ENCODE measurements at places on chromosomes 1 and 21.

- no peak for DNase-seq
Observed at GRCh38 chr1:71428029-71428428, 347.2 kb upstream of the ZRANB2 start.

GRCh38 chr1:41678111-41678878 lies 193.8 kb upstream of the EDN2 start:
- DNase-seq, result peak; percentile 70

DNA sequence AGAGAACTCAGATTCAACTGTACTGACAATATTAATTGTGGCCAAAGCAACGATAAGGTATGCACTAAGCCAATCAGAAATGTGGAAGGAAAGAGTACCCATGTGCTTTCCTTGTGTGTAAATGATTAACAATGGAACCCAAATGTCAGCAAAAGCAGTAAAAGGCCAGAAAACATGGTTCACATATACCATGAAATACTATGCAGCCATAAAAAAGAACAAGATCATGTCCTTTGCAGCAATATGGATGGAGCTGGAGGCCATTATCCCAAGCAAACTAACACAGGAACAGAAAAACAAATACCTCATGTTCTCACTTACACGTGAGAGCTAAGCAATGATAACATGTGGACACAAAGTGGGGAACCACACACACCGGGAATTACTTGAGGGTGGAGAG lies 78.5 kb downstream of the SUSD4 start:
- no peak for DNase-seq

- no peak for DNase-seq
Observed at GRCh38 chr1:246695136-246695535, 29.1 kb upstream of the SCCPDH start.

DNA sequence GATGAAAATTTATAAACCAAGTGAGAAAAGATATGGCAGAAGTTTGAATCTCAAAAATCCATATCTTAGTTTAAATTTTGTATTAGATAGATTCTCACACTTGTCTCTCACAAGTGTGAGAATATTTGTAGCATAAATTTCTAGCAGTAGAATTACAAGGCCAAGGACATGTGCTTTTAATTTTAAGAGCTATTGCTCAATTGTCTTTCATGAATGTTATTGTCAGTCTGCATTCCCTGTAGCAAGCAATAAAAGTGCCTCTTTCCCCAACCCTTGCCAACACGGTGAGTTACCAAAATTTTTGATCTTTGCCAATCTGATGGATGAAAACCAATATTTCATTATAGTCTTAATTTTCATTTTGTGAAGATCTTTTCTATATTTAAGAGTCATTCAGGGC lies 64.0 kb downstream of the CTH start:
- no peak for DNase-seq

DNA sequence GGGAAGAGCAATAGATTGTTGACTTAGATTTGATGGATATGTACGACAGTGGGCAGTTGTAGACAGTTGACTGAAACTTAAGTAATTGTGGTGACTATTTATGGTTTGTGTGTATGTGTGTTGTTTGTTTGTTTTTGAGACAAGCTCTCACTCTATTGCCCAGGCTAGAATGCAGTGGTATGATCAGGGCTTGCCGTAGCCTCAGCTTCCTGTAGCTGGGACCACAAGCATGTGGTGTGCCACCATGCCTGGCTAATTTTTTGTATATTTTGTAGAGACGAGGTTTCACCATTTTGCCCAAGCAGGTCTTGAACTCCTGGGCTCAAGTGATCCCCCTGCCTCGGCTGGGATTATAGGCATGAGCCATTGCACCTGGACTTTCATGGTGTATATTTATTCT lies 9.8 kb downstream of the SDHC start:
- no peak for DNase-seq

GRCh38 chr1:234929369-234929768 lies 199.3 kb downstream of the TOMM20 start:
- DNase-seq, result no peak

GRCh38 chr21:35651196-35651595 lies 409.1 kb downstream of the SETD4 start:
- DNase-seq, result no peak

DNA sequence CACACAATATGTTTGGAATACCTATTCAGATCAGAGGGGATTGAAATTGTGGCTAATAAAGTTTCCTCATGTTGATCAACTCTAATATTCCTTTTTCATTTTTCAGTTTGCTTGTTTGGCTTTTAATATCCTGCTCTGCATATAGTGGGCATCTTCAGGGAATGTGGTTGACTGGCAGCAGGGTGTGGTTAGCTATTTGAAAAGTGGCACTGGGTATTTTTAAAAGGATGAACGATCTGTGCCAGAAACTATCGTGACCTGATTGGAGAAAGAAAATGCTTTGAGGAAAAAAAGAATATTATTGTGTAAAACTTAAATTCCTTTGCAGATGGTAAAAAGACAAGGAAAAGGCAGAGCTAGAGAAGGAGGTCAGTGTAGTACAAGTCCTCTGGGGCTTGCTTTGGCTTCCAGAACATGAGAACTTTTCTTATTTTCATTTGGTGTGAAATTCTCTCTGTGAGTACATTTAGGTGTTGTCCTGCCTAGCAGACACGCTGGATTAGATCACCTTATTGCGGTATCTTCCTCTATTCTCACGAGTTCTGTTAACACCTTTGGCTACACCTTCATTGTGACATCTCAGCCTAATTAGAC lies 329.7 kb upstream of the SNX7 start:
- DNase-seq, result no peak

Data from inflammatory macrophage (primary cell).